OCI-LY7 (cell line): ENCODE measurements at places on chromosomes 11 and 22.

- no peak for DNase-seq
These were observed 39.7 kb upstream of the OR5AK2 start for GRCh38 chr11:56948991-56949515.

- no peak for DNase-seq
These were observed at the start of gene INPP5J for GRCh38 chr22:31122532-31123291. INPP5J (plus strand) TSS chr22:31122966; CDS start chr22:31123015, 49 bp downstream.

DNA sequence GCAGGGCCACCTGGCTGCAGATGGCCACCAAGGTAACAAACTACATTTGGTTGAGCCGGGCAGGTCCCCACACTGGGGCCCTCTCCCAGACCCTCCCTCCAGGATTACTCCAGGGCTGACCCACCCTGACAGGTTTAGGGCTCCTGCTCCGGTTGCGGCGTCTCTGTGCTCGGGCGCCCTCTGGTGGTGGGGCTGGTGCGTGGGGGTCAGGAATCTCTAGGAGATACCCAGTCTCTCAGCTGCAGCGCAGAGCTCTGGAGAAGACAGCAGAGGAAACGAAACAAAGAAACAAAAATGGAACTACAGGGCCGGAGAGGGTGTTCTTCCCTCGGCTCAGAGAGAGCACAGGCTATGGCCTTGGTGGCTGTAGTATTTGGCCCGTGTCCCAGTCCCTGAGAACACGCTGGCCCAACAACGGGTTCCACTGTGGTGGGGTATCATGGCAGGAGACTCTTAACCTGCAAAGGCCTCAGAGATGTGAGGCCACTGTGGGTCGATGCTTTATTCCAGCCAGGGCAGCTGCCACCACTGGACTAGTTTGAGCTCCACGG lies 2.4 kb downstream of the C11orf96 start:
- DNase-seq: peak; percentile 31

DNA sequence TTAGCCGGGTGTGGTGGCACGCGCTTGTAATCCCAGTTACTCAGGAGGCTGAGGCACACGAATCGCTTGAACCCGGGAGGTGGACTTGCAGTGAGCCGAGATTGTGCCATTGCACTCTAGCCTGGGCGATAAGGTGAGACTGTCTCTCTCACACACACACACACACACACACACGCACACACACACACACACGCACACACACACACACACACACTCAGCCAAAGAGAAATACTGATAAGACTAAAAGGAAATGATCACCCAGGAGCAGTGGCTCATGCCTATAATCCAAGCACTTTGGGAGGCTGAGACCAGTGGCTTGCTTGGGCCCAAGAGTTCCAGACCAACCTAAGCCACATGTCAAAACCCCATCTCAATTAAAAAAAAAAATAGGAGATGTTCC lies 20.8 kb downstream of the HSPA8 start:
- no peak for DNase-seq

DNA sequence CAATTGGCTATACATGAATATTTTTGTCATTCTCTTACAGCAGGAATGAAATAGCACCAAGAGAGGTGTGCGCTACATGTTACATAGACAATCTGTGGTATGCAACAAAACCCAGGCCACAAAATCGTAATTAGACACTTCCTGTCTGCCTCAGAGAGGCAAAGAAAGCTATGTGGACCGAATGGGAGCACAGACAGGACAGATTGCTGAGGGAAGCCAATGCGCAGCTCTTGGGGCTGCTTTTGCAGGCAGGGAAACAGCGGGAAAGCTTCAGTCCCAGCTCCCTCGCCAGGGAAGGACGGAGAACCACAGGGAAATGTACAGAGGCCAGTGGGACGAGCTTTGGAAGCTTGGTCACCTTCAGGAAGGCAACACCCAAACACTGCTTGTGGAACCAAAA lies 40.9 kb downstream of the SERPINH1 start:
- no peak for DNase-seq

- no peak for DNase-seq
These were observed 16.4 kb upstream of the SCGB1A1 start for GRCh38 chr11:62402226-62402959.

DNA sequence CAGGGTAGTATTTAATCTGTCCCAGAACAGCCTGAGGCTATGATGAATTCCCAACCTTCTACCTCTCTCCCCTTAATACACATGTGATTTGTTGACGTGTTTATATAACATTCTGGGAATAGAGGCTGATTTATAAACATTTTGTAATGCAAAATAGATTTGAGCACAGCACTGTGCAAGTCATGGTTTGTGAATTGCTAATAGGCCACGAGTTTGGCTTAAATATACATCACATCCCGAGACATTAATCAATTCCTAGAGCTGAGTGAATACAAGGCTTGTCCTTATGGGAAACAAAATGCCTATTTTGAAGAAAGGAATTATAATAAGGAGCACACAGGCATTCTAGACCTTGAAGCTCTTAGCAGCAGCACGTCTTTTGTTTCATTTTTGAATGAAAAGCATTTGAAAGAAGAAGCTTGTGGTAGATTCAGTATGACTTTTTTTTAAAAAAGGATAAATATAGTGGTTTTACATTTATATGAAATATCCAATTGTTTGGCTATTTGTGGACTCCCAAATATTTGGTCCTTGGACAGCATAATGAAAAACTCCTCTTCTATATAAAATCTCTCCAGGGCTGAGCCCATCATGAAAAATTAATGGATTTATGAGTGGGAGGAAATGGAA lies 116.4 kb downstream of the SLC17A6 start:
- DNase-seq: no peak

GRCh38 chr11:24348908-24349307 lies 147.9 kb upstream of the LUZP2 start:
- DNase-seq: no peak

- no peak for DNase-seq
These were observed 33.0 kb upstream of the PAK1 start for GRCh38 chr11:77506857-77507256.

DNA sequence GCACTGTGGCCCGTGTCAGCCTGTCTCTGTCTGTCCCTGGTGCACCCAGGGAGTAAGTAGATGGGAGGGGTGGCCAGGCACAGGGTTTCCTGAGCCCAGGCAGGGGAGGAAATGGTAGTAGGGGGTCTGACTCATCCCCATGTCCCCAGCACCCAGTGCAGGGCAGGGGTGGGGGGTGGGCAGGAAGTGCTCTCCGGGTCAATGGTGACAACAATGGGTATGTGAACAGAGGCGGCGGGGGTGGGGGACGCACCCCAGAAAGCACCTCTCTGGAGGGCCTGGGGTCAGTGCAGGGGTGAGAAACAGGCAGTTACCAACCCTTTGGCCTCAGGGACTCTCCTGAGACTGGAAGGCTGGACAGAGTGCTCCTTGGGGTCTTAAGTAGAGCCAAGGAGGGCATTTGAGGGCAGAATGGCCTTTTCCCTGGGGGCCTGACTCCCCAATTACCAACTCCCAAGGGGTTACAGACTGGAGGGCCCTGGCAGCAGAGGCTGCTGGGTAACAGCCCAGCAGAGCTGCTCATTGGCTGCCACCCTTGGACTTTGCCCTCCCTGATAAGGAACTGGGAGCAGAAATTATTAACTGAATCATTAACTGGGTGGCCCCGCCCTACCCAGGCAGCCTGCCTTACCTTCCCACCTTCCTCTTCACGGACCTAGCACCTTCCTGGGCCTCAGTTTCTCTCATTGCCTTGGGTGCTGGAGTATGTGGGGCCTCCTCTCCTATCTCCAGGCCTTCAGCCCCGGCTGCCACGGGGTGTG lies 4.2 kb downstream of the MYRF start:
- no peak for DNase-seq

DNA sequence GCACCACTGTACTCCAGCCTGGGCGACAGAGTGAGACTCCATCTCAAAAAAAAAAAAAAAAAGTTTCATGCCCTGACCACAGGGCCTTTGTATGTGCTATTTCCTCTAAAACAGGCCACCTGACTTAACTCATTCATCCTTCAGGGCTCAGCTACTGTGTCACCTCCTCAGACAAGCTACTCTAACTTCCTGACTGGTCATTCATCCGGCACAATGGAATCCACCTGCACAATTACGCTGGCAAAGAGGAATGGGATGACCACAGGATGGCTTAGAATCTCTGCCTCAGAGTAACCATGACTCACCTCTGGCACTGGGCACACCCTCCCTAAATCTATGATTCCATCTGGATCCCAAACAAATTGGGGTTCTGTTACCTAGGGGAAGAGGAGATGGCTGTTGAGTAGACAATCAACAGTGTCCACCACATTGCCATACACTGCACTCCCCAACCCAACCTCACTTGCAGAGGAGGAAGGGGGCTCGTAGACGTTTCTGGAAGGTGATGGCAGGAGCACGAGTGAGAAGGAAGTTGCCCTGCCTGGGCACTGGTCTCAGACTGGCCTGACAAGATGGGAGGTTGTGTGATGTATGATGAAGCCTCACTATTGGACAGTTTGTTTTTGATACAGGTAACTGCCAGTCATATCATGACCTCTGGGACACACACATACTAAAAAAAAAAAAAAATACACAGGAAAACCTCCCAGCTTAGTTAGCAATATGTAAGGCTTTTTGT lies 22.8 kb upstream of the HMOX1 start:
- DNase-seq: no peak

- DNase-seq: peak; percentile 19
These were observed 38.9 kb downstream of the MUC2 start for GRCh38 chr11:1113405-1114201.

- no peak for DNase-seq
These were observed 16.2 kb downstream of the MISFA start for GRCh38 chr11:18615628-18616392.

DNA sequence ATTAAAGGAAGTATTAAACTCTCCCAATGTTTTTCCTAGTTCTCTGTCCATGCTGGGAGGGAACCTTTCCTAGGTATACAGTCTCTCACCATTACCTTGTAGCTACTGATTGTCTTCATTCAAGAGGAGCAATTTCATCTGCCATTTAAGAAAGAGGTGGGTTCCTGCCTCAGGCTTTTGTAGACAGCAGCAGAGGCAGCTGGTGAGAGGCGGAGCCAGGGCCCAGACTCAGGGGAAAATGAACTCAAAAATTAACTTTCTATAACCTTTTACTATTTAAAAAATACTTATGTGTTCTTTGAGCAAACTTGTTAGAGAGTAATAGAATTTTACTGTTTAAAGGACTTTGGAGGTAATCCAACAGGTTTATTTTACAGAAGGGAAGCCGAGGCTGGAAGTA lies 133.0 kb downstream of the SNX19 start:
- no peak for DNase-seq

- DNase-seq: no peak
These were observed 9.7 kb upstream of the MALAT1 start for GRCh38 chr11:65489035-65489705.

GRCh38 chr11:20372081-20372626 lies 8.6 kb downstream of the HTATIP2 start:
- no peak for DNase-seq

GRCh38 chr11:76616676-76617552 lies 53.6 kb downstream of the LRRC32 start:
- no peak for DNase-seq

GRCh38 chr22:27719036-27719347 lies 82.6 kb downstream of the MN1 start:
- DNase-seq: no peak

GRCh38 chr11:86620891-86621521 lies 51.4 kb downstream of the ME3 start:
- no peak for DNase-seq

DNA sequence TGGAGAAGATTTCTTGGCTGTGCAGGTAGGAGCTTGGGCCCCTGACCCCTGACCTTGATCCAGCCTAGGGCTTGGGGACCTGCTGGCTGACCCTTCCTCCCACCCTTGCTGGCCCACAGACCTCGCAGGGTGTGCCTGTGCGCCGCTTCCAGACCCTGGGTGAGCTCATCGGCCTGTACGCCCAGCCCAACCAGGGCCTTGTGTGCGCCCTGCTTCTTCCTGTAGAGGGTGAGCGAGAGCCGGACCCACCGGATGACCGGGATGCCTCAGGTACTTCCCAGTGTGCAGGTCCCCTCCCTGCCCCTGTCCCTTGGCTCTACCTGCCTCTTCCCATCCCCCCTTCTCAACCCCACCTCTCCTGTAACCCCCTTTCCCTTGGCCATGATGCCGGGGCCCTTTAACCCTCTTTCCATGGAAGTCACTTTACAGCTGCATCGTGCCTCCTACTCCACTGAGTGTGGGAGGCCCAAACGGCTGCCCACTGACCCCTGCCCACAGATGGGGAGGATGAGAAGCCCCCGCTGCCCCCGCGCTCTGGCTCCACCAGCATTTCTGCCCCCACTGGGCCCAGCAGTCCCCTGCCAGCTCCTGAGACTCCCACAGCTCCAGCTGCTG lies 3.8 kb downstream of the INPPL1 start:
- DNase-seq: no peak

DNA sequence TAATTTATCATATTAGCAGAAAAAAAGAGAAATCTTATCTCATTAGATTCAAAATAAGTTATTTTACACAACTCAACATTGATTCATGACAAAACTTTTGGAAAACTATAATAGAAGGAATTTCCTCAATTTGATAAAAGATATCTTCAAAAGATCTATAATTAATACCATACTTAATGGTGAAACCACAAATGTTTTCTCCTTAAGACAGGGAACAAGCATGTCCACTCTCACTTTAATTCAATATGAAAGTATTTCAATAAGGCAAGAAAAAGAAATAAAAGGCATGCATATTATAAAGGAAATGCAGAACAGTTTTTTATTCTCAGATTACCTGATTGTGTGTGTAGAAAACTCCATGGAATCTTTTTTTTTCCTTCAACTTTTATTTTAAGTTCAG lies 23.6 kb downstream of the MTNR1B start:
- no peak for DNase-seq

DNA sequence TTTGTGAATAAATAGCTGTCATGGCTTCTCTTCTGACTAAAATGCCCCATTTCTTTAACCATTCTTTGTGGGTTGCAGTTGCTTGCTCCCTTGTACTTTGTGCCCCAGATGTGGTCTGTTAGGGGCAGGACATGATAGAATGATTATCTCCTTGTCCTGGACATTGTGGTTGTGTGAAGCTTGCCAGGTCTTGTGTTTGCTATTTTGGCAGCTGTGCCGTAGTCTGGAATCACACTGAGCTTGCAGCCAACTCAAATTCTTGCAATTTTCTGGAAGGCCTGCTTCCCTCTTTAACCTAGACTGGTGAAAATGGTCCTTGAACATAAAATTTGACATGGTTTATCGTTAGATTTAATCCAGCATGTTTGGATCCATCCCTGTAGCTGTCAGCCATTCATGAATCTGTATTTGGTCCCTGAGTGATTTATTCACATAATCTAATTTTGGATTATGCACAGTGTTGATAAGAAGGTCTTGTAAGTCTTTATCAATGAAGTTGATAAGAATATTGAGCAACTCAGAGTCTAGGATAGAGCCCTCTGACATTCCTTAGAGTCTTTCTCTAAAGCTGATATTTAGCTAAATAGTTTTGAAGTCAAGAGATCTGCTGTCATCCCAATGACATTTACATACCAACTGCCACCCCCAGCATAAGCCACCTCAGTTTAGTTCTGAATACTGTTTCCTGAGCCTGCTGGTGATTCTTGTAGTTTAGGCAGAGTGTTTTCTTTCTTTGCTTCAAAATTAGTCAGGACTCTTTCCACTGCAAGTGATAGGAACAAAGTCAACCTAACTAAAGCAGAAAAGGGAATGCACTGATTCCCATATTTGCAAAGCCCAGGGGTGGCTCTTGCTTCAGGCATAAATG lies 9.8 kb downstream of the SPON1 start:
- no peak for DNase-seq

GRCh38 chr11:84430661-84431060 lies 1144.5 kb upstream of the CCDC90B start:
- no peak for DNase-seq
